ENCODE measurements at places on chromosomes 6 and 20. TPM values are rescaled to one million over a fixed set of nuclear protein-coding genes. Genes with fewer than 3 reads are reported as not detected.

Gene PTCRA
- total RNA-seq = not detected

Gene ECT2L
- total RNA-seq = 0.40 TPM

Gene PBOV1
- not detected for total RNA-seq

GRCh38 chr6:40482532-40482931, 104.6 kb downstream of the LRFN2 start:
- H3K27me3 ChIP-seq = peaks cover 73% of the 10 kb centered on the region
- H3K4me1 ChIP-seq = peaks cover 19% of the 10 kb centered on the region
- H3K4me3 ChIP-seq = no peak overlapping the region
- no peak overlapping the region for H3K27ac ChIP-seq
- H3K36me3 ChIP-seq = no peaks in the 10 kb centered on the region

- peaks cover 13% of the 10 kb centered on the region for H3K4me1 ChIP-seq
- H3K27me3 ChIP-seq = no peaks in the 10 kb centered on the region
- no peak for DNase-seq
Observed at GRCh38 chr6:80165143-80165542, 58.7 kb downstream of the BCKDHB start.

DNA sequence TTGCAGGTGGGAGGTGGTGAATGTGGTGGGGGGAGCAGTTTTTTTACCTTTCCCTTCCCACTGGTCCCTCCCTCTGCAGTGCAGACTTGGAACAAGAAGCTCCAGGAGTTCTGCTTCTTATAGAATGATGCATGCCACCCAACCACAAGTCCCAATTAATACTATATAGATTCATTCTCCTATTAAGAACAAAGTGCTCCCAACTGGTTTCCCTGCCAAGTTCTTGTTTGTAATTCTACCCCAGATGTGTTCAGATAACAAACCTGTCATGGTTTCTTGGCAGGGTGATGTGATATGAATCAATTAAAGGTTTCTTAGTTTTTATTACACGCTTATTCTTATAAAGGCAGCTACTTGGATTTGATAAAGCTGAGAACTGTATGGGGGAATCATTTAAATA, 23.9 kb downstream of the HDDC2 start:
- H3K27ac ChIP-seq = peak overlapping the region; percentile 61
- no peaks in the 10 kb centered on the region for H3K27me3 ChIP-seq
- no peak overlapping the region for H3K4me3 ChIP-seq
- H3K36me3 ChIP-seq = peaks cover 65% of the 10 kb centered on the region

GRCh38 chr6:34146801-34147592, 1.1 kb upstream of the GRM4 start:
- H3K4me1 ChIP-seq = peaks cover 18% of the 10 kb centered on the region
- H3K4me3 ChIP-seq = peak overlapping the region; percentile 28
